ENCODE measurements at places on chromosomes 4 and X.

- DNase-seq: no peak
Measured at GRCh38 chr4:5399790-5400421, 308.5 kb downstream of the EVC2 start.

DNA sequence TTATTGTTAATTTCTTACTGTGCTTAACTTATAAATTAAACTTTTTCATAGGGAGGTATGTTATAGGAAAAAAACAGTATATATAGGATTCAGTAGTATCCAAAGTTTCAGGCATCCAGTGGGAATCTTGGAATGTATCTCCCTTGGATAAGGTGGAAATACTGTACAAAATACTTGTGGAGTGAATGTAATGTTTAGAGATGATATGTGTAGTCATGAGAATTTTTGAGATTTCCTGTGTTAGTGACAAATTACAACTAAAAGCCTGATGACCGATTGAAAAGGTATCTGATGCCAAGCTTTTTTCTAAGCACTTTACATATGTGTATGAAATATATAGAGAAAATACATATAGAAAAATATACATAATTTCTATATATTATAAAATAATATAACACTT is 69.2 kb downstream of the STK32B start:
- DNase-seq: no peak

DNA sequence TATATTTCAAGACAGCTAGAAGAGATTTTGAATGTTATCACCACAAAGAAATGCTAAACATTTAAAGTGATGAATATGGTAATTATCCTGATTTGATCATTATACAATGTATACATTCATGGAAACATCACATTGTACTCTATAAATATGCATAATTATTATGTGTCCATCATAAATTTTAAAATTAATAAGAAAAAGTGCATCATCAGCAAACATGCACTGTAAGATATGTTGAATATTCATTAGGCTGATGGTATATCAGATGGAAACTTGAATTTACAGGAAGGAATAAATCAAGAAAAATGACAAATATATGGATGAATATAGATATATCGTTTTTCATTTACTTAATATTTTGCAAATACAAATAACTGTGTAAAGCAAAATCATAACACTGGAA is 812.1 kb upstream of the INTU start:
- no peak for DNase-seq

DNA sequence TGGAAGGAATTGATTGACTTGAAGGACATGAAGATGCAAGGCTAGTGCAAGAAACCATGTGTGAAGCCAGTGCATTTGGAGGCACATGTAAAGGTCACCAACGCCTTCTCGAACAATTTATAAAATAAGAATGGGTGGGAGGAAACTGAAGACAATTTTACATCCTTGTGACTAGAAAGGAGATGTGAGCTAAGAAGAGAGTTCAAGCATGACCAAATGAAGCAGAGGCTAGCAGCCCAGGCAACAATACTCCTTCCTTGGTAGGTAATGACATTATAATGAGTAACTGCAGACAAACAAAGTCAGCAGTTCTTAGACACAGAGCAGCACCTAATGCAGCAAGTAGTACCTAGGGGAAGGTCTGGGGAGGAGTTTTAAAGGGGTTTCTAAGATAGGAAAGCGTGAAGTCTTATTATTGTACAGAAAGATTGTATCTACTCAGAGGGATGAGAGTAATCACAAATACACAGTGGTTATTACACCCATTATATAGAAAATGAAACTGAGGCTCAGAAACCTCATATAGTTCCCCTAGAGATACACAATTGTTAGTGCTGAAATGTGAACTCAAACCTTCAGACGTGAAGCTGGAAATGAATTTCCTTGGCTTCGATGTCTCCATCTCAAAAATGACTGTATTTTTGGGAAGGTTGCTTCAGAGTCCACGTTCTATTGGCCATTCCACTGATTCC is 56.1 kb downstream of the ATXN3L start:
- no peak for DNase-seq

DNA sequence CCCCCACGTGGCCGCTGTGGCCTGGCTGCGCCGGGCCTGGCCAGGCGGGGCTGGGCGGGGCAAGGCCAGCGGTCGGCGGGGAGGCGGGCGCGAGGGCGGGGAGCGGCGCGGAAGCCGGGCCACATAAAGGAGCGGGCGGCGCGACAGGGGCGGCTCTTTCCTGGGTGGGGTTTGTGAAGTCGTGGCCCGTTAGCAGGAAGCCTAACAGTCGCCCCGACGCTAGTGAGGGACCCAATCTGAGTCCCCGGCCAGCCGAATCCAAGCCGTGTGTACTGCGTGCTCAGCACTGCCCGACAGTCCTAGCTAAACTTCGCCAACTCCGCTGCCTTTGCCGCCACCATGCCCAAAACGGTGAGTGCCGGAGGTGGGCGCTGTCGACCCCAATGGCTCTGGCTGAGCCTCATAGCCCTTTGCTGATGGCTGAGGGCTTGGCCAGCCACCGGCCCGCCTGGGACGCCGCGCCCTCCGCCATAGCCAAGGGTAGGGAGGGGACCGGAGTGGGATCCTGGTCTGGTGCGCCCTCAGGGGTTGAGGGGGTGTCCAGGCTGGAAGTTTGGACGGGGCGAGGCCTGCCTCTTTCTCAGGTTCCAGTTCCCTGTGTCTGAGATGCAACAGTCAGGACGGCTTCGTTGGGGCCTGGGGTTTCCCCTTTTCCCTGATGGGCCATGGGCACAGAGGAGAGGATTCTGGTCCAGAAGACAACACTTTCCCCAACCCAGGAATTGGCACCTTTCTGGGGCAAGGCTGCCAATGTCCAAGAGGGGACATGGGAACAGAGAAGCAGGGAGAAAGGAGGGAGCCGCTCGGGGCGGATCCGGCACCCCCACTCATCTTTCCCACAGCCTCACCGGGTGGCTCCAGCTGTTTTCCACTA is at the start of gene MSN:
Gene MSN (plus strand): TSS at position 152 of the 874 bp plus-strand sequence. CDS start 188 bp downstream, at position 340.
- DNase-seq: peak; percentile 48

- DNase-seq: no peak
Measured at GRCh38 chr4:125547836-125548235, 233.1 kb downstream of the FAT4 start.

GRCh38 chr4:147960971-147961370 is 229.1 kb downstream of the ARHGAP10 start:
- no peak for DNase-seq

- no peak for DNase-seq
Measured at GRCh38 chr4:38846015-38846414, 10.6 kb downstream of the TLR6 start.

- no peak for DNase-seq
Measured at GRCh38 chr4:8261851-8262535, 7.6 kb upstream of the HTRA3 start.

DNA sequence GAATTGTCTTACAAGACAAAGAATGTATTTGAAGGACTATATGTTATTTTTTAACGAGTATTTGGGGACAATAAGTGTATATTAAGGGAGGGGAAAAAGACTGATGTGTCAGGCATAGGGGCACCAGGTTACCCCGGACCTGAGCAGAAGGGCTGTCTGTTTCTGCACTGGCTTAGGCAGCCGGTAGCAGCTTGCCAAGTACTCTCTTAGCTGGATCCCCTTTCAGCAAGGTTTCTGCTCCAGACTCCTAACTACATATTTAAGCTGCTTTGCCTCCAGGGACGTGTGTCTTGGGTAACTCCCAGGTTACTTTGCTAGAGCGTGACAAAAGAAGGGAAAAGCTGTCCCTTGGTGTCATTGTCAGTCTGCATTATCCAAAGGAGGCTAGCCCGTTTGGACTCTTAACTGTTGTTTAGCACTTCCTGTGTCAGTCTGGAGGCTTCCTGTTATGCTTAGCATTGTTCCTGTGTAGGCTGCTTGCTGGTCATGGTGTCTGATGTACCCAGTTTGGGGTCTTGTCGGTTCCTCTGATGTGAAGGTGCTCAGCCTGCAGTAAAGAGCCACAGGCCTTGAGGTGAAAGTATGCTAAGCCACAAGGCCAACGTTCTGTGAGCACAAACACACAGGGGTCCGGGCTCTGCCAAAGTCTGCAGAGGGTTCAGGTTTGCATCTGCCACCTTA is 11.6 kb downstream of the CXCR3 start:
- no peak for DNase-seq
